ENCODE measurements at places on chromosomes 1 and 21. TPM values are rescaled to one million over a fixed set of nuclear protein-coding genes. Genes with fewer than 3 reads are reported as not detected.

DNA sequence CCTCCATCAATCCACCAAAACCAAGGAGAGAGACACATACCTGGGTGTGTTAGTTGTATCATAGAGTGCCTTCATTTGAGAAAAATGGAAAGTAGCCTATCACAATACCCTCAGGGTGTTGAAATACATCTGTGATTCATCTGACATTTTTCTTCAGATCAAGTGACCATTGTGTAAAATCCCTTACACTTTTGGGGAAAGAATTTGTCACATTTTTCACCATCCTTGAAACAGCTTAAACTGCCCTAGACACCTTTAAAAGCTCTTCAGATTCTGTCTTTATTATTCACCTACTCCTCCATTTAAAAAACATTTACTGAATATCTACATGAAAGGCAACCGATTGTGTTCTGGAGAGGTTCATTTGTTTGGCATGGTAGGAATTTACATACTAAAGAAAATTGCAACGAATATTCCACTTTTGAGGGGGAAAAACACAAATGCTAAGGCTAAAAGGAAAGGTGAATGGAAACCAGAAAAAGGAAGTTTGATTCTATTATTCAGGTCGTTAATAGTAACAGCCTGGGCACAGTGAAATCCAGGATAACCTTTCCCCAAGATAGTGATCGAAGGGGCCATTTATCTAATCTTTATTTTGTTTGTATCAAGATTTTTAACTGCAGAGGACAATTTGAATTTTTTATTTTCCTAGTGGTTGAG, 70.4 kb upstream of the SAMSN1 start:
- H3K4me1 ChIP-seq, result no peaks in the 10 kb centered on the region
- no peak overlapping the region for H3K27ac ChIP-seq
- DNase-seq, result no peak
- no peak overlapping the region for H3K4me3 ChIP-seq
- H3K36me3 ChIP-seq, result no peaks in the 10 kb centered on the region

DNA sequence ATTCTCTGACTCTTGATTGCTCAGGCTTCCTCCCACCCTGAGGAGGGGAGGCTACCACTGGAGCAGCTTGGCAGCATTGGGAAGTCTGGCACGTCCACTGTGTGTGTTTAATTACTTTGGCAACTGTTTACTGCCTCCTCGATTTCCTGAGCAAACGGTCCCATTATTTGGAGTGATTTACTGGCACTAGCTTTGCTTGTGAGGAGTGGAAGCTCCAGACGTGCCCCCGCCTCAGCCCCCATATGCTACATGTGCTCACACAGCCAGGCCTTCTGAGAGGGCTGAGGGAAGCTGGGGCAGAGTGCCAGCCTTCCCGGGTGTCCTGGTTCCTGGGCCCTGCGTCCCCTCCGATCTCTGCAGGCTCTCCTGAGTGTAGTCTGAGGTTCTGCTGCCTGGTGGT, 306.2 kb downstream of the PTPRU start:
- no peak overlapping the region for H3K27ac ChIP-seq
- no peak overlapping the region for H3K4me3 ChIP-seq
- no peak for DNase-seq
- no peaks in the 10 kb centered on the region for H3K36me3 ChIP-seq
- H3K27me3 ChIP-seq, result no peaks in the 10 kb centered on the region

- H3K27ac ChIP-seq, result no peak overlapping the region
- peak; percentile 50 for DNase-seq
- H3K4me3 ChIP-seq, result no peak overlapping the region
- no peaks in the 10 kb centered on the region for H3K27me3 ChIP-seq
- no peaks in the 10 kb centered on the region for H3K4me1 ChIP-seq
Measured at GRCh38 chr1:181185461-181185860, 97.0 kb downstream of the IER5 start.

- no peaks in the 10 kb centered on the region for H3K27me3 ChIP-seq
- H3K36me3 ChIP-seq, result no peaks in the 10 kb centered on the region
- peak overlapping the region; percentile 25 for H3K4me3 ChIP-seq
- H3K27ac ChIP-seq, result no peak overlapping the region
- DNase-seq, result no peak
Measured at GRCh38 chr1:110875216-110875731, 2.3 kb downstream of the CD53 start.

DNA sequence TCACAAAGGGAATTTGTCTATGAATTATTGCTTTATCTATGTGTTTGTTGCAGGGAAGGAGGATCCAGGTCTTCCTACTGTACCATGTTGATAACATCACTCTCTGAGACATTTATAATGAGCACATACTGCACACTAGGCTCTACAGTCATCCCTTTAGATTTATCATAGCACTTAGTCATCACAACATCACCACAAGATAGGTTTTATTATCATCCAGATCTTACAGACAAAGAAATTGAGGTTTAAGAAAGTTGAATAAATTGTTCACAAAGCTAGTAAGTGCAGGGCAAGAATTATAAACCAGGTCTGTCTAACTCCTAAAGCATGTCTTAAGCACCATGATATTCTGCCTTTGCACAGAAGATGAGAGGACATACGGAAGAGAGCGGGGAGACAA, 121.1 kb upstream of the ST6GALNAC5 start:
- no peaks in the 10 kb centered on the region for H3K36me3 ChIP-seq
- H3K4me1 ChIP-seq, result no peaks in the 10 kb centered on the region
- H3K27ac ChIP-seq, result no peak overlapping the region
- no peak for DNase-seq

- no peaks in the 10 kb centered on the region for H3K4me1 ChIP-seq
- no peak overlapping the region for H3K4me3 ChIP-seq
- DNase-seq, result no peak
- H3K36me3 ChIP-seq, result no peaks in the 10 kb centered on the region
- H3K27ac ChIP-seq, result no peak overlapping the region
Measured at GRCh38 chr1:95790136-95790535, 556.1 kb downstream of the RWDD3 start.

GRCh38 chr1:43387976-43388599, 1.5 kb downstream of the MED8 start:
- DNase-seq, result no peak
- H3K27me3 ChIP-seq, result no peaks in the 10 kb centered on the region
- H3K27ac ChIP-seq, result no peak overlapping the region
- peaks cover 45% of the 10 kb centered on the region for H3K36me3 ChIP-seq

GRCh38 chr1:204453141-204453772, 41.3 kb downstream of the PIK3C2B start:
- peaks cover 47% of the 10 kb centered on the region for H3K36me3 ChIP-seq
- no peak overlapping the region for H3K4me3 ChIP-seq
- DNase-seq, result no peak
- H3K27me3 ChIP-seq, result no peaks in the 10 kb centered on the region
- no peaks in the 10 kb centered on the region for H3K4me1 ChIP-seq

DNA sequence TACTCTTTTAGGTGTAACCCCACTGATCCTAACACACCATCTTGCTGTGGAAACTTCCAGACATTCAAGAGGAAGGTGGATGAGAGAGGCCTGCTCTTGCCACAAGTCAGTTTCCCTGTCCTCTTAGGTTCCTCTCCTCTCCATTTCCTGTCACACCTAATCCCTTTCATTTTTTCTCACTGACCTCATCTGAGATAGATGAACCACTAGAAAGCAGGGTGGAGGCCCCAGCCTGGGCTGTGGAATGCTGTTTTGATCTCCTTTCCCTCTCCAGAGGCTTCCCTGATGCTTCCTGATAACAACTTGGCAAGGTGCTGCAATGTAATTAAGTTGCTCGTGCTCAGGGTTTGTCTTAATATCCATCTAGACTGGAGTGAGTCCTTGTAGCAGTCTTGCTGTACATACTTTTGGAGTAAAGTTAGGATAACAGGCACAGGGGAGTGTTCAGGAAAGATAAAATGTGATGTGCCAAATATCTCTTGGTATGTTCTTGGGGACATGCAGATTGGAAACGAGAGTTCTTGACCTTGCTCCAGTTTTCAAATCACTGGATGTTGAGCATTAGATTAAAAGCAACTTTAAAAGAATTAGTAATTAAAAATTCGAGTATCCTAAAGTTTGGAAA, 11.2 kb downstream of the LRRC42 start:
- H3K36me3 ChIP-seq, result peaks cover 39% of the 10 kb centered on the region
- no peaks in the 10 kb centered on the region for H3K27me3 ChIP-seq
- H3K27ac ChIP-seq, result peak overlapping the region; percentile 32
- H3K4me1 ChIP-seq, result peaks cover 13% of the 10 kb centered on the region

- no peak overlapping the region for H3K27ac ChIP-seq
- H3K27me3 ChIP-seq, result no peaks in the 10 kb centered on the region
- no peaks in the 10 kb centered on the region for H3K36me3 ChIP-seq
- H3K4me1 ChIP-seq, result no peaks in the 10 kb centered on the region
- no peak overlapping the region for H3K4me3 ChIP-seq
Measured at GRCh38 chr21:41656946-41657525, 109.8 kb downstream of the RIPK4 start.

- no peak overlapping the region for H3K27ac ChIP-seq
- DNase-seq, result no peak
- H3K36me3 ChIP-seq, result no peaks in the 10 kb centered on the region
- H3K4me3 ChIP-seq, result no peak overlapping the region
- H3K4me1 ChIP-seq, result no peaks in the 10 kb centered on the region
Measured at GRCh38 chr1:69777423-69777822, 209.7 kb downstream of the LRRC7 start.

DNA sequence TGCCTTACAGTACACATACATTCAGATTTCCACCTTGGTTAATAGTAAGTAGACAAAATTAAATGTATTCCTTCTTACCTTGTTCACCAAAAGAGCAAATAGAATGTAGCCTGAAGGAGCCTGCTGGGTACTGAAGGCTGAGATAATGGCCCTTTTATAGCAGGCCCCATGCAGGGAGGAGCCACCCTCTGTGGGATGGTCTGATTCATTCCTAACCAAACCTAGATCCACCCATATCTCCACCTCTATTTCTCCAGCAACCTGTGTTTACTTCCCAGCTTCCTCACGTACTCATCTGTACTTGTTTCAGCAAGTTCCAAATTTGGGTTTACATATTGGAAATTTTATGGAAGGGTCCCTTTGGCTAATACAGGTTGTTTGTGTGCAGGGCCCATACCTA, at the start of gene FLG:
TSS of gene FLG (minus strand) at position 129 of the 400 bp plus-strand sequence. CDS start 9,783 bp downstream, outside the sequence.
- no peaks in the 10 kb centered on the region for H3K36me3 ChIP-seq
- DNase-seq, result no peak
- H3K4me1 ChIP-seq, result no peaks in the 10 kb centered on the region
- H3K27ac ChIP-seq, result no peak within 1 kb of the TSS
- H3K4me3 ChIP-seq, result no peak within 1 kb of the TSS

DNA sequence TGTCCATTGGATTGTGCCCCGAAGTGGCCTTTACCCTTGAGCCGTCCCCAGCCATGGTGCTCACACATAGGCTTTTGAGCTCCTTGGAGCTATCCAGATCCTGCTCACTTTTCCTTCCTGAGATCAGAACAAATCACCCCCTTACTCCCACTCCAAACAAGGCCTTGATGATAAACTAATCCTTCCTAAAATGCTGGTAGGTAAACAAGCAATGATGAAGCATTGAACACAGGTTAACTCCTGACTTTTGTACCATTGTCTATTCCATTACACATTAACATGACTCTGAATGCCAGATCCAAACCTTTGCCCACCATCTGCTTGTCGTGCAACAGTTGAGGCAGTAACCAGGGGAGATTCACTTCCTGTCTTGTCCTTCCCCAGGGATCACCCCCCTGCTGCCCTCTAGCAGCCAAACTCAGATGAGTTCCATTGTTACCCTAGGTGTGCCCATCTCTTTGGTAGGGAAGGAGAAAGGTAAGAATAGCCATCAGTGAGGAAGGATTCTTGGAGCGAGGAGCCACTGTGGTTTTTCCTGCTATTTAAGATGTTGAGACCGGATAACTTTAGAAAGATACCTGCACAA, 79.5 kb upstream of the DNAJC6 start:
- H3K4me1 ChIP-seq, result no peaks in the 10 kb centered on the region
- peaks cover 4% of the 10 kb centered on the region for H3K36me3 ChIP-seq
- H3K4me3 ChIP-seq, result no peak overlapping the region
- no peak overlapping the region for H3K27ac ChIP-seq

- no peaks in the 10 kb centered on the region for H3K36me3 ChIP-seq
- H3K4me1 ChIP-seq, result peaks cover 29% of the 10 kb centered on the region
- DNase-seq, result peak; percentile 61
- peak overlapping the region; percentile 82 for H3K4me3 ChIP-seq
- peak overlapping the region; percentile 94 for H3K27ac ChIP-seq
Measured at GRCh38 chr1:178092878-178093493, 918 bp upstream of the RASAL2 start.

DNA sequence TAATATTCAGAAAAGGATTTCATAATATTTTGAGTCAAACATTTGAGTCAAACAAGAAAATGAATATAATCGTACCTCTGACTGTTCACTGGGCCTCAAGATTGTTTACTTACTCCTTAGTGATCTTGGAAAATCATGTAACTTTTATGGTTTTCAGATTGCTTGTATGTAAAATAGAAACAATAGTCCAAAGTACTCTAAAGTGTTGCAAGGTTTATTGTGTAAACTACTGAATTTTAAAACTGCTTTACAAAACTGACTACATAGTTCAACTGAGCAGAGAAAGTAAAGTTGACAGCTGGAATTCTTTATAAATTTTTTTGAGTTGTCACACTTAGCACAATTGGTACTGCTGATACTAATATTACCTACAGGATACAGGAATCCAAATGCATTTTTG, 931.0 kb downstream of the NCAM2 start:
- H3K27me3 ChIP-seq, result no peaks in the 10 kb centered on the region
- H3K4me3 ChIP-seq, result no peak overlapping the region
- no peaks in the 10 kb centered on the region for H3K4me1 ChIP-seq
- no peak for DNase-seq
- no peak overlapping the region for H3K27ac ChIP-seq
- no peaks in the 10 kb centered on the region for H3K36me3 ChIP-seq

DNA sequence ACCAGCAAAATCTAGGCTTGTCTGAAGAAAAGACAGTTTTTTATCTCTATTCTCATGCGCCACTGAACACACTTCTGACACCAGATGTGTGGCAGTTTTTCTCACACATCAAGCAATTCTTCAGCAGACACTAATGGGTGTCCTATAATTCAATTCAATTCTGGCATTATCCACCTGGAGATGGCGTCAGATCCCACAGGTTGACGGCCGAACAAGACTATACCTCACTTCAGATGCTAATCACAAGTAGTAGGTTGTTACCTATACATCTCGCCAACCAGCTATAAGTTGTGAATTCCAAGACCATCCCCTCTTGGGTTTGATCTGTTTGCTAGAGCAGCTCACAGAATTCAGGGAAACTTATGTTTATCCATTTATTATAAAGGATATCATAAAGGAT, 89.9 kb upstream of the ARTN start:
- H3K4me3 ChIP-seq, result no peak overlapping the region
- DNase-seq, result no peak
- H3K27ac ChIP-seq, result no peak overlapping the region
- H3K4me1 ChIP-seq, result no peaks in the 10 kb centered on the region
- no peaks in the 10 kb centered on the region for H3K27me3 ChIP-seq

DNA sequence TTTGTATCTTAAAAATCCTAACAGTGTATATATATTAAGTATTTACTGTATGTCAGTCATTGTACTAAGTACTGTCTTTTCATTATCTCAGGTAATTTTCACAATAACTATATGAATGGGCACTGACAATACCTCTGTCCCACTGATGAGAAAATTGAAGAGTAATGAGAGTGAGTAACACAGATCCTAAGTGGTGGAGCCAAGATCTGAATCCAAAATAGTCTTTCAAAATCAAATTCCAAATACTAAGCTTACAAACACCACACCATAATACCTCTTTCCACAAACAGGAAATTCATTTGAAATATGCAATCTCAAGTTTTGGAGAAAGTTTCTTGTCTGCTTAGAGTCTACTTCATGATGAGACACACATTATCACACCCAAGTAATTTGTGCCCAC, 105.9 kb upstream of the EDEM3 start:
- peak overlapping the region; percentile 8 for H3K27ac ChIP-seq
- no peaks in the 10 kb centered on the region for H3K4me1 ChIP-seq
- H3K27me3 ChIP-seq, result no peaks in the 10 kb centered on the region

BCAR3 gene
- total RNA-seq, result 12.7 TPM

OR14K1 gene
- not detected for total RNA-seq

SEC16B gene
- total RNA-seq, result 5.8 TPM

SIM2 gene
- total RNA-seq, result not detected

PRRX1 gene
- 55.1 TPM for total RNA-seq

BSND gene
- not detected for total RNA-seq

CFH gene
- 88.1 TPM for total RNA-seq

E2F2 gene
- total RNA-seq, result 0.33 TPM

RHD gene
- not detected for total RNA-seq
